ENCODE measurements at places on chromosomes 2 and 18.

- no peak for DNase-seq
Measured at GRCh38 chr18:21777814-21778213, 37.2 kb downstream of the MIB1 start.

DNA sequence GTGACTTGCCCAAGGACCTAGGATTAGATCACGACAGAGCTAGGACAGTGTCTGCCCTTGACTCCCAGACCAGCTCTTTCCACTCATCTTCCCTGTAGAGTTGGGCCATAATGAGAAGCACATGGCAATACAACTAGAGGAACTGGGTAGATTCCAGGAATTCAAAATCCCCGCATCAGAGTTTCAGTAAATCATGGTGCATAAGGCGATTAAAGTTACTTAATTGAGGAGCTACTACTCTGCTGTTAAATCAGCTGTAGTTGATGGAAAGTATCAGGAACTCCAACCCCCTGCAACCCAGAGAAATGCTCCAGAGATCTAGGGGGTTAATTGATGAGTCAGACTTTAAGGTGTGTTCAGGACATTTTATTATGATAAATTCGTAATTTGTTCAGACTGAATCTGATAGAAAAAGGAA, 5.7 kb downstream of the ANTXR1 start:
- DNase-seq: no peak

DNA sequence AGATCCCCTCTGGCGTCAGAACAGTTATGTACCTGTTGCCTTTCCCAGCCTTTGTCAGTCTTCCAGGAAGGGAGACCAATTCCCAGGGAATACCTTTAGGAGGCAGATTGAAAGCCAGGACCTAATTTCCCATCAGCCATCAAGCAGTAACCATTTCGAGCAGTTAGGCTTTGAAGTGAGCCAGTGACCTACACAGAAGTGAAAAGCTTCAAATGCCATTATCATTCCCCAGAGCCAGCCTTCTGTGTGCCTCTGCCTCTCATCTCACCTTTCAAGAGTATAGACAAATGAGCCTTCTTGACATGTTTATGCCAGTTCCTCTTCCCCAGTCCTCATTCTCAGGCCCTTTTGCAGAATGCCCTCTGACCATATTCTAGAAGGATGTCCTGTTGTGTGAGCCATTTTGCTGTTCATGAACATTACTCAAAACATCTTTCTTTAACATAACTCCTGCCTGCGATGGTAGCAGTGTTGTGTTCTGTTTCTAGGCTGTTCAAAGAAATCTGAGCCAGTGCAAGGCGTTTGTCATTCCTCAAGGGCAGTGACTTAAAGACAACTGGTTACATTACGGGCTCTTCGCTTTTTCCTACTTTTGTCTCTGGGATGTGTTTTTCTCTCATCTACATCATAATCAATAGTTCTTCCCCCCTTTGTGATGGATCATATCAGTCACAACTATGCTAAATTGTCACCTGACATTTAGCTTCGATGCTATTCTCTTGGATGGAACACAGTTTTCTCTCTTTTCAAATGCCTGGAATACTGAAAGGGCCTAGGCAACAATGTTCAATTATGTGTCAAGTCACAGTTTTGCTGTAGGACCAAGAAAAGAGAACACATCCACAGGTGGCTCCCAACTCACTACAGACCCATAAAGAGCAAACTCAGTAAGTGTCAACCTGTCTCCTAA, 138.6 kb downstream of the ALK start:
- DNase-seq: no peak

GRCh38 chr18:11733031-11733430, 44.0 kb downstream of the GNAL start:
- peak; percentile 50 for DNase-seq

- no peak for DNase-seq
Measured at GRCh38 chr2:126802774-126803433, 95.8 kb upstream of the TEX51 start.

DNA sequence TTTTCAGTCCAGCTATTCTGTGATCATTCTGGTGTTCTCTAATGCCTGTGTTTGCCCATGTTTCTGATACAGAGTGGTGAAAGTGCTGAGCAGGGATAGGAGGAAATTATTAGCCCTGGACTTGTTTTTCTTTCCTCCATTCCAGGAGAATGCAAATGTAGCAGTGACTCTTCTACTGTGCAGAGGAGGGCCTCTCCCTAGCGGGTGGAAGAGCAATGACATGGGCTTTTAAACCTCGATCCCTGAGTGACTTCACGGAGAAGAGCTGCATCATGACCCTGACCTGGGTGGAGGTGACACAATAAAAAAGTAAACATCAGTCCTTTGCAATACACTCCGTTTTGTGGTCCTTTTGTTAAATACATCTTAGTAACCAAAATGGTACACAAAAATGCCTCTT, 68.0 kb upstream of the NETO1 start:
- DNase-seq: no peak

DNA sequence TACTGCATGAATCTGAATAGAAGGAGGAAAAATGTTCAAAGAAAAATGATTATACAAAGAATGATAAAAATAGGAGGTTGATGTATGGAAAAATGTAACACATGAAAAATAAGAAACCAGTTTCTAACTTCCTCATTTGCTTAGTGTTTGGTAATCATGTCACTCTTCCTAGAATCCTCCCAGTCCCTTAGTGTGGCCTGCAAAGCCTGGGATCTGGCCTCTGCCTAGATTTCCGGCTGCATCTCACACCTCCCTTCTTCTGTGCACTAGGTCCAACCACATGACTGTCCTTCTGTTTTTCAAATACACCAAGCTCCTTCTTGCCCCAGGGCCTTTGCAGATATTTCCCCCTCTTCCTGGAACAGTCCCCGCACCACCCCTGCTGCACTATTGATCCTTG, 76.8 kb upstream of the RBMS1 start:
- no peak for DNase-seq

DNA sequence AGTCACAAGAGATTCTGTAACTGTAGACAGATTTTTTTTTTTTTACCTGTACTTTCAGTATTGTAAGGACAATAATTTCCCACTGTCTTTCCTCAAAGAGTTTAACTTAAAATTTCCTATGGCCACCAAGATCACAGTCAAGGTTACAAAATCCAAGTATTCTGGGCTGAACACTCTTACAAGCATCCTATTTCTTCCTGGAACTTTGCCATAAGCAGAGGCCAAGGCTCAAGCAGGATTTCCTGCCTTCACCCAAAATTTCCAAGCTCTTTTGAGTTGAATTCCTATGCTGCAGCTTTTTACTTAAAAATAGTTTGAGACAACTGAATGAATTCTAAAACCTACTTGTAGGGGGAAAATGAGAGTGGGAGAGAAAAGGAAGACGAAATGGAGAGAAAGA, 299.4 kb downstream of the ZNF516 start:
- no peak for DNase-seq

DNA sequence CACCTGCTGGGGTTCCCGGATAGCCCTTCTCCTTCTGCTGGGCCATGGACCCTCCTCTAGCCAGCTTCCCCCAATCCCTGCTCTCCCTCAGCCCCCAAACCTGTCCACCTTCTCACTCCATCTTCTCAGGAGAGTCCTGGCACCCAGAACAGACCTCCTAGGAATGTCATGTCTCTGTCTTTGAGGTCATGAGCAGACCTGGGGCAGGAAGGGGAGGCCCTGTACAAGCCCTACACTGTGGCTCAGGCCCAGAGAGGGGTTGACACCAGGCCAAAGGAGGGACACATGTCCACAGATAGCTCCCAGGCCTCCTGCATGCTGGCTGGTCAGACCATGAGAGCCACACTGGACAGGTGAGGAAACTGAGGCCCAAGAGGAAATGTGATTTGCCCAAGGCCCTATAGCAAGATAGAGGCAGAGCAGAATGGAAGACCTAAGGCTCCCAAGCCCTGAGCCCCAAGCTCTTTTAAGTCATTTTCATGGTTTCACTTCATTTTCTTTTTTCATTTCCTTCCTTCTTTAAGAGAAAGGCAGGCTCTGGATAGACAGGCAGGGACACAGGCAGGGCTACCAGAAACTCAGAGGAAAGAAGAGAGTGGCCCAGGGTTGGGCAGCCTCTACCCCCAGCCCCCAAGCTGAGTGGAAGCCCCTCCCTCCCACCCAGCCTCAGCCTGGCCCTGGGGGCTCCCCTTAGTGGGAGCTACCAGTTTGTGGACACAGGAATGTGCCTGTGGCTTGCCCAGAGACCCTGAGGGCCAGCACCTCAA, 159.7 kb downstream of the SMAD7 start:
- no peak for DNase-seq

DNA sequence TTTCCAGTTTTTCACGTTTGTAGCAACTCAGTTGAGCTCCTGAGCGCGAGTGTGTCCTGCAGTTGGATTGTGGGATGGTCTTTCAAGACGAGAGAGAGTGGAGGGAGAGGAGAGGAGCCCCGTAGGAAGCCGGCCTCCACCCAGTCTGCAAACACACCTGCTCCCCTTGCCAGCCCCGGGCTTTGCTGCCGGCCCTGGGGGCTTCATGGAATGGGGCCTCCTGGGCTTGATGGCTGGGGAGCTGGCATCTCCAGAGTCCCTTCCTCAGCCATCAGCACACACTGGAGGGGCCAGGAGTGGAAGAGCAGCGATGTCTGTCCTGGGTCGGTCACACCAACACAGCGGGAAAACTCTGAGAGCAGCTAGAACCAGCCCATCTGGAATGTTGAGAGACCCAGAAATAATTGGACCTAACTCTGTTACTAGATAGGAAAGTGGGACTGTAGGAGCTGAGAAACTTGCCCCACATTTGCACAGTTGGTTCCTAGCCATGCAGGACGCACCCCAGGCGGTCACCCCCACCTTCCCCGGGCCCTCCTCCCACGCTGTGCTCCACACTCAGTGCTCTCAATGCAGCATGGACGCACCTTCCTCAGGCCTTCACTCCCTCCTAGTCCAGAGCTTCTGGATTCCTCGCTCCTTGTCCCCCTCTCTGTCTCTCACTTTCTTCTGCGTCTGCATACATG, 69.6 kb downstream of the PTGR3 start:
- no peak for DNase-seq

DNA sequence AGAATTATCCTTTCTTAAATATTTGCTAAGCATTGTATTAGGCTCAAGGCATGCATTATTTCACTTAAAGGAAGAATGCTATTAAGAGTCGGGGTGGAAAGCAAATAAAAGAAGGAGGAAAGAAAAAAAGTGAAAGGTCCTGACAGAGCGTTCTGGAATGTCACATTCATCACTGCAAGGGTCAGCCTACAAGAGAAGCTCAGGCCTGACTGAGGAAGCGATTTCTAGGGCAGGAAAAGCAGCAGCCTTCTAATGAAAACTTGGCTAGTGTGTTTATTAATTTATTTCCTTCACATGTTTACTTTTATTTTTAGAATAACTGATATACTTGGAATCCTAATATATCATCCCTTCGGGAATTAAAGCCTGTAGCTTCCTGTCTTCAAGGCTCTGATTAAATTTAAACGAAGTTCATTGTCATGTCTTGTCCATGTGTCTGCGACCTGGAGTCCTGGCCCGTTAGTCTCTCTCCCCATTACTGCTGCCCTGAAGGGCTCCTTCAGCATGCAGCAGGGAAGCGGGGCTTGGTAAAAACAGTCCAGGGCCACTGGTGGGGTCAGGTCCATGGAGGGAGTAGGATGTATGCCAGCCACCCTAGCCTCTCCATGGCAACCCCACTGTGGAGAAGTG, 119.2 kb upstream of the CCDC68 start:
- no peak for DNase-seq

DNA sequence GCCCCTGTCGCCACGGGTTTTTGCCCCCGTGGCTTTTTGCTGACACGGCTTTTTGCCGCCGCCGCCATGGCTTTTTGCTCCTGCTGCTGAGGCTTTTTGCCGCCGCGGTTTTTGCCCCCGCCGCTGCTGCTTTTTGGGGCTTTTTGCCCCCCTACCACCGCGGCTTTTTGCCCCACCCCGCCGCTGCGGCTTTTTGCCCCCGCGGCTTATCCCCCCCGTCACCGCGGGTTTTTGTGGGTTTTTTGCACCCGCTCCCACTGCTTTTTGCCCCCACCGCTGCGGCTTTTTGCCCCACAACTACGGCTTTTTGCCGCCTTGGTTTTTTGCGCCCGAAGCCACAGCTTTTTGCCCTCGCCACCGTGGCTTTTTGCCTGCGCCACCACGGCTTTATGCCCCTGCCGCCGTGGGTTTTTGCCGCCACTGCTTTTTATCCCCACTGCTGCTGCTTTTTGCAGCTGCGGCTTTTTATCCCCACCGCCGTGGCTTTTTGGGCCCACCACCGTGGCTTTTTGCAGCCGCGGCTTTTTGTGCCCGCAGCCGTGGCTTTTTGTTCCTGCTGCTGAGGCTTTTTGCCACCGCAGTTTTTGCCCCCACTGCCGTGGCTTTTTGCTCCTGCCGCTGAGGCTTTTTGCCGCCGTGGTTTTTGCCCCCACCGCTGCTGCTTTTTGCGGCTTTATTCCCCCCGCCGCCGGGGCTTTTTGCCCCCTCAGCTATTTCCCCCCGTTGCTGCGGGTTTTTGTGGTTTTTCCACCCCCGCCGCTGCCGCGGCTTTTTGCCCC, 2798.0 kb upstream of the TEKT4 start:
- DNase-seq: no peak

- DNase-seq: no peak
Measured at GRCh38 chr2:45103351-45104345, 94.4 kb upstream of the SIX2 start.

GRCh38 chr18:8868779-8869415, 163.5 kb downstream of the MTCL1 start:
- DNase-seq: no peak

DNA sequence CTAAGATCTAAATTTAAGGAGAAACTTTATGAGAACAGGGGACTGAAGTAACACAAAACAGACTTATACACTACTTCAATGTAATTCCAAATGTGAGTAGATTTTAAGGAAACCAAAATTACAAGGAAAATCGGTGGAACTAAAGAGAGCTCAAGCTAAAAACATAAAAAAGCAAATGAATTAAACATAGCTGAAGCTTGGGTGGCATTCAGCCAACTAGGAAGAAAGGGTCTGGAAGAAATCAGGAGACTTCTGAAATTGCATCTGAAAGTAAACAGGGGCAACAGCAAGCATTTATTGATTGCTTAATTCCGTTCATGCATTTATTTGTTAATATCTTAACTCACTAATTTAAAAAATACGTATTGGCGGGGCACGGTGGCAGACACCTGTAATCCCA, 727.3 kb upstream of the PKDCC start:
- no peak for DNase-seq

- DNase-seq: no peak
Measured at GRCh38 chr2:143796051-143796450, 666.8 kb downstream of the ARHGAP15 start.

- no peak for DNase-seq
Measured at GRCh38 chr2:36459725-36460137, 104.2 kb downstream of the CRIM1 start.

GRCh38 chr18:60599267-60599666, 226.7 kb upstream of the MC4R start:
- no peak for DNase-seq

DNA sequence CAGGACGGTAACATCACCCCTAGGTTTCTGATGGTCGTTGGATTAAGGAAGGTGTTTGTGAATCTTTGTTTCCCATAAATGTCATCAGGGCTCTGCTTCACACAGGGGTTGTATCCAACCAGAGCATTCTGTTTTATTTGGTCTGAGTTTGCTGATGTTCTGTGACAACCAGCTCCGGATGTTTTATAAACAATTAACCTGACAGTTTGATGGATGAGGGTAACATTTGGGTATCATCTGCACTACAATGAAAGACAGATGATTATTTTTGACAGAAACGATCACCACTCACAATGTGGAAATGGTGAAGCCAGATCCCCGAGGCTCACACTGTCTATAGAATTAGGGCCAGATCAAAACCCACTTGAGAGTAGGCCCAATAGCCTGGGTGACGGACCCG, 107.1 kb downstream of the CDC42EP3 start:
- DNase-seq: no peak

All from stimulated activated CD4-positive, alpha-beta T cell treated with anti-CD3 and anti-CD28 coated beads, TNF-alpha, amount 100 ng/mL, for 1 hour (primary cell).